MCF 10A (cell line): ENCODE measurements at places on chromosomes 7 and 10. TPM values are rescaled to one million over a fixed set of nuclear protein-coding genes. Genes with fewer than 3 reads are reported as not detected.
A peak's percentile ranks its signal among the peaks of the same experiment; 100 is the strongest.

GRCh38 chr10:59708816-59709394 is 745 bp downstream of the SLC16A9 start:
- peak; percentile 7 for DNase-seq

DNA sequence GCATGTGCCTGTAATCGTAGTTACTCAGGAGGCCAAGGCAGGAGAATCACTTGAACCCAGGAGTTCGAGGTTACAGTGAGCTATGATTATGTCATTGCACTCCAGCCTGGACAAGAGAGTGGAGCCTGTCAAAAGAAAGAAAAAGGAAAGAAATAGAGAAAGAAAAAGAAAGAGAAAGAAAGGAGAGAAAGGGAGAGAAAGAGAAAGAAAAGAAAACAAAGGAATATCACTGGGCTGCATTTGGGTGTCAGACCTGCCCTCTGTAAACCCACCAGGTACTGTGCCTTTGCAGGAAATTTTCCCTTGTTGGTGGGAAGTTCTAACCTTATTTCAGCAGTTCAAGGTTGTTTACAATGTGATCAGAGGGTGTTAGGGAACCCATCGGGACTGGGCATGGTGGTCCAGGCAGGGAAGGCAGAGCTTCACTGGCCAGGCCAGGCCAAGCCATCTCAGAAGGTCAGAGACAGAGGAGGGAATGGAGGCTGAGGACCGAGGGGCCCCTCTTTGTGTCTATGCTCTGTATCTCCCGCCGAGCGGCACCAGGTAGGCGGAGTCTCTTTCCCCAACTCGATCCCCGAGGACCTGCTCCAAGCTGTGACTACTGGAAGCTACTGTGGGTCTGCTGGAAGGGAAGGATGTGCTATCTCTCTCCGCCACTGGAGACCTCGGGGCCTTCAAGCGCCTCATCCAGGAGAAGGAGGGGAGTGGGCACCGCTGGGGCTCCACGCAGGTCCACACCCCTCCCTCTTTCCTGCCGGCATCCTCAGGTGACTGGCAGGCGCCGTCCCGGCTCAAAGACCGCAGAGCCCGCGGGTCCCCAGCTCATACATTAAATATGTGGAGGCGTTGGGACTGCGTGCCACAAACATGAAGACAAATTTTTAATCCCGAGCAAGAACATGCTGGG is 15.2 kb upstream of the KAZALD1 start:
- no peak for DNase-seq

Gene PTF1A
- total RNA-seq = not detected in 2 replicates

Gene PRKG1
- 0.09 and 0.10 TPM in 2 replicates for total RNA-seq

Gene NPFFR1
- not detected in 2 replicates for total RNA-seq

Gene ARMC3
- total RNA-seq = not detected in 2 replicates

GRCh38 chr10:4526311-4526731 is 299.7 kb upstream of the AKR1E2 start:
- DNase-seq = no peak

Gene MXI1
- total RNA-seq = 16.9 and 19.5 TPM in 2 replicates

- no peak for DNase-seq
Measured at GRCh38 chr7:45525057-45525456, 49.1 kb upstream of the ADCY1 start.

- no peak for DNase-seq
Measured at GRCh38 chr7:79979437-79979836, 155.2 kb upstream of the GNAI1 start.

DNA sequence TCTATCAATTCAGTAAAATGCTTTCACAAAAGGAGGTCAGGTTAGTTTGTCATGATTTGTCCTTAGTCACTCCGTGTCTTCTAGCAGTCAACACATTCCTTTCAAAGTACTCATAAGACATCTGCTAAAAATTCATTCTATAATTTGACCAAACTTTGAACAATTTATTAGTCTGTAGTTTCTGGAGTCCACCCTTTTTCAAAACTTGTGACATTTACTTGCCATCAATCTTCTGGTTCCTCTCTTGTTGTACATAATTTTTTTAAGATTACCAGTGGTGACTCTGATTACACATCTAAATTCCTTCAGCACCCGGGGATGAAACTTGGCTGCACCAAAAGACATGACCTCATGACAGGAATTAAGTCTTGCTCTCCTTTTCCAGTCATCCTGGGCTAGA is 130.1 kb downstream of the NEBL start:
- DNase-seq = peak; percentile 42

GRCh38 chr10:79936625-79937615 is 12.0 kb downstream of the SFTPD start:
- DNase-seq = no peak

GRCh38 chr7:1151653-1152425 is 8.2 kb downstream of the ZFAND2A start:
- DNase-seq = no peak

DNA sequence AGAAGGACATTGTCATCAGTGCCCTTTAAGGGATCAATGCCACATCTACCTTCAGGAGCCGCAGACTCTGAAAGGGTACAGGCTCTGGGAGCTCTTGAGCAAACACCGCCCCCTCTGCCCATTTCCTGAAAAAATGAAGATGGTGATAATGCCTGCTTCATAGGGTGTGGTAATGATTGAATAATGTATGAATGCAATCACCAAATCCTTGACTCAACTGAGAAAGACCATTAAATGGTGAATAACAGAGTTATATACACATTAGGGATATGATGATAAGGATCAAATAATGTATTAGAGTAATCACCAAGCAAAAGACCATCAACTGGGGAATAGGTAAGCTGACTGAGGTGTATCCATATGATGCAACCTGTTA is 1.5 kb downstream of the FAM170B start:
- DNase-seq = no peak

Gene GHRHR
- total RNA-seq = not detected in 2 replicates

DNA sequence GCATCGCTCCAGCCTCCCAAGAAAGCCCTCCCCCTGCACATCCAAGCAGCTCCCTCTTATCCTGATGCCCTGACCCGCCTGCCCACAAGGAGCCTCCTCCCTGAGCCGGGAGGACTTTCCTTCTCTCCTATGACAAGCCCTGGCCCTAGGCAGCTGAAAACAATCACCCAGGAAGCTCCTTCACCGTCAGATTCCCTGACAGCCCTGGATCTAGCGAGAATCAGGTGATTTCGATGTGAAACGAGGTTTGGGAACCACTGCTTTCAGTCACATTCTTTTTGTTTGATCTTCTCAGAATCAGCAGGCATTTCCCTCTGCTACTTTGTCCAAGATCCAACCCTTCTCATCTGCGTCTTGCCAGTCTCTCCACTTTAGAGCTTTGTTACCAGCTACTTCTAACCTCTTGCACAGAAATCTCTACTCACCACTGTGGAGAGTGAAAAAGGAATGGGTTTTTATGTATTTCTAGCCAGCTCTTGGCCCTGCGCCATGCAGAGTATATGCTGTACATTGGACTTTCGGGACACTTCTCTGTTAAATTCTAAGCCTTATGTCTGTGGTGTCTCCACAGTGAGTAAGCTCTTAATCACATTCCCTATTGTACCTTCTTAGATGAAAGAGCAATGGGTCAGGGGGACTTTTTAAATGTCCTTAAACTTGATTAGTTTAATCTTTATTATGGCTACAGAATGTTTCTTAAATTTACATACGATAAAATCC is 253.2 kb upstream of the C7orf33 start:
- DNase-seq = no peak

Gene WDFY4
- not detected in 2 replicates for total RNA-seq

GRCh38 chr7:21377545-21377944 is 50.3 kb upstream of the SP4 start:
- DNase-seq = no peak

DNA sequence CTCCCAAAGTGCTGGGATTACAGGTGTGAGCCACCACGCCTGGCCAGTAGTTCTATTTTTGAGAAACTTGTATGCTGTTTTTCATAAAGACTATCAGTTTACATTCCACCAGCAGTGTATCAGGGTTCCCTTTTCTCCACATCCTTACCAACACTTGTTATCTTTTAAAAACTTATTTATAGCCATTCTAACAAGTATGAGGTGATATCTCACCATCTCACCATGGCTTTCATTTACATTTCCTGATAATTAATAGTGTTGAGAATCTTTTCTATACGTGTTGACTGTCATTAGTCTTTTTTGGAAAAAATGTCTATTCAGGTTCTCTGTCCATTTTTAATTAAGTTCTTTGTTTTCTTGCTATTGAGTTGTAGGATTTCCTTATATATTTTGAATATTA is 416.1 kb downstream of the NEBL start:
- no peak for DNase-seq

Gene TMEM273
- not detected in 2 replicates for total RNA-seq
